Left cardiac atrium (tissue), 4 donors: ENCODE measurements at places on chromosomes 11 and 22.
A peak's percentile ranks its signal among the peaks of the same experiment; 100 is the strongest.

DNA sequence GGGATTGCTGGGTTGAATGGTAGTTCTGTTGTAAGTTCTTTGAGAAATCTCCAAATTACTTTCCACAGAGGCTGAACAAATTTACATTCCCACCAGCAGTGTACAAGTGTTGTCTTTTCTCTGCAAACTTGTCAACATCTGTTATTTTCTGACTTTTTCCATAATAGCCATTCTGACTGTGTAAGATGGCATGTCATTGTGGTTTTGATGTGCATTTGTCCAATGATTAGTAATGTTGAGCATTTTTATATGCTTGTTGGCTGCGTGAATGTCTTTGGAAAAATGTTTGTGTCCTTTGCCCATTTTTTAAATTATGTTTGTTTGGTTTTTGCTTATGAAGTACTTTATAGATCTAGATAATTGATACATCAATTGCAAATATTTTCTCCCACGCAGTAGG is 1025.0 kb downstream of the JRKL start:
- no peak for DNase-seq

GRCh38 chr11:36086366-36086765 is 142.5 kb downstream of the LDLRAD3 start:
- DNase-seq = no peak

DNA sequence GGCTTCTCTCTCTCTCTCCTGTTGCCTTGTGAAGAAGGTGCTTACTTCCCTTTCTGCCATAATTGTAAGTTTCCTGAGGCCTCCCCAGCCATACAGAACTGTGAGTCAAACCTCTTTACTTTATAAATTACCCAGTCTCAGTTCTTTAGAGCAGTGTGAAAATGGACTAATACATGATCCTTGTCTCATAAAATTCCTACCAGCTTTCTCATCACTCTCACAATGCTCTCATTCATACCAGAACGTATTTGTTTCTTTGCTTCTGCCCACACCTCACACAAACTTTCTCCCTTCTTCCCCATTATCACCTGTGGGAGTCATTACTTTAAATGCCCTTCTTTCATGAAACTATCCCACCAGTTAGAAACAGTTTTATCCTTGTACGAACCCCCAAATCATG is 62.7 kb upstream of the ARHGAP42 start:
- no peak for DNase-seq

- DNase-seq = no peak
These were observed 747 bp downstream of the TPCN2 start for GRCh38 chr11:69049490-69049867.

DNA sequence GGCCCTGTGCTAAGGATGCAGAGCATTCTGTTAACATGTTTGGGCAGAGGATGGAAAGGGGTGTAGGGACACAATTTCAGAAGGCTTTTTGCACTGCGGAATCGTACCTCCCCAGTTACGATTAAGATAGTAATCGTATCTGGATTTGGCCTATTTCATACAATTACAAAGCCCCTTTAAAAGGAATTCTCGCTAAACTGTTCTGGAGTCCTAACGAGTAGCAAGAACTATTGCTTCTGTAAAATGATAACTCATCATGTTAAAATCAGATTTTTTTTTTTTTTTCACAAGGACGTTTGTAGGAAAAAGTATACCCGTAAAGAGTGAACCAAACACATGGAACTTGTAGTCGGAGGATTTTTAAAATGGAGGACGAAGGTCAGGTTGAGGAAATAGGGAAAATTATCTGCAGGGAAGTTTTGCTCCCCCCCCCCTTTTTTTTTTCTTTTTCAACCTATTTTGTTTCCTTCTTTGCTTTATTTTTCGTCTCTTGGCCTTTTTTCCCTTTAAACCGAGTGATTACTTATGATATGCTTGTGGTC is 934 bp downstream of the HSD17B12 start:
- no peak for DNase-seq

DNA sequence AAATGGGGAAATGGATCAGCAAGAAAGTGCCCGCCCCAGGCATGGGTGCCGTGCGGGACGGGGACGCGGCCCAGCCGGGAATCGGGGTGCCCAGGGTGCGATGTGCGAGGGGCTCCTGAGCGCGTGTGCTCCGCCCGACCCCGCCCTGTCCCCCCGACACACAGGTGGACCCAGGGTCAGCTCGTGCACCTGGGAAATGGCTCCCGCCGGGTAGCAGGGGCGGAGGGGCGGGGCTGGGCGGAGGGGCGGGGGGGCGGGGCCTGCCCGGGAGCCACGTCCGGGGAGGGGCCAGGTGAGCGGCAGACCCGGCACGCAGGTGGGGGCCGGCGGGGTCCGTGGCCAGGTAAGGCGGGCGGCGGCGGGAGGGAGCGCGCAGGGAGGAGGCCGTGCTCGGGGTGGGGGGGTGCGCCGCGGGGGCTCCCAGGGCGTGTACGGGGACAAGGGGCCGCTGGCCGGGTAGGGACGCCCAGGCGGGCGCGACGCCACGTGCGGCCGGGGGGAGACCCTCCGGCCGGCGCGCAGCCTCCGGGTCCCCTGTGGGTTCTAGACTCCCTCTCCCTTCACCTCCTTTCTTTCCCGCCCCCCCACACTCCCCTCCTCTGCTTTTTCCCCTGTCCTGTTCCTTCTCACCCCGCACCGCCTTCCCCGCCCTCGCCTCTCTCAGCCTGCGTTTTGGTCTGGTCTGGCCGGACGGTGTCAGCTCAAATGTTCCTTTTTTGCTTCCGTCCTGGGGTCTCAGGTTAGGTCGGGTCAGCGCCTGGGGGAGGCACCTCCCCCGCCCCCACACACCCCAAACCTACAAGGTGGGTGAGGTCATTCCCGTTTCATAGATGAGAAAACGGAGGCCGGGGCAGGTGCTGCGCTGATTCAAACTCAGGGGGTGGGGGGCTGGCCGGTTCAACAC is at the start of gene ARHGAP8:
Gene ARHGAP8 (plus strand): TSS at position 291 of the 904 bp plus-strand sequence. CDS start 33,953 bp downstream, outside the sequence.
- no peak for DNase-seq

DNA sequence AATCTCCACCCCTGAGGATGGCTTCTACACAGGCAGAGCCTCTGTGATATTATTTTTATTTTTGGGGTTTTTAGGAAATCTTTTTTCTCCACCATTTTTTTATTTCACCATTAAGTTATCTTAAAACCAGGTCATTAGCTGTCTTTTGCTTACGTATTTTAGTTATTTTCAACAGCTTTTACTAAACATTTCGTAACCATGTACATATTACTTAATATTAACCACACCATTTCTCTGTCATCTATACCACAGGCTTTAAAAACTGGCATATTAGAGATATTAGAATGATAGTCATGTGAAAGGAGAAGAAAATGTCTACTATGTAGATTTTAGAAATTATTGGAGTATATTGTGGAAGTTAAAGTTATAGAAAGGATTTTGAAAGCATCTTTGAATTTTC is 37.4 kb downstream of the YAP1 start:
- DNase-seq = no peak

DNA sequence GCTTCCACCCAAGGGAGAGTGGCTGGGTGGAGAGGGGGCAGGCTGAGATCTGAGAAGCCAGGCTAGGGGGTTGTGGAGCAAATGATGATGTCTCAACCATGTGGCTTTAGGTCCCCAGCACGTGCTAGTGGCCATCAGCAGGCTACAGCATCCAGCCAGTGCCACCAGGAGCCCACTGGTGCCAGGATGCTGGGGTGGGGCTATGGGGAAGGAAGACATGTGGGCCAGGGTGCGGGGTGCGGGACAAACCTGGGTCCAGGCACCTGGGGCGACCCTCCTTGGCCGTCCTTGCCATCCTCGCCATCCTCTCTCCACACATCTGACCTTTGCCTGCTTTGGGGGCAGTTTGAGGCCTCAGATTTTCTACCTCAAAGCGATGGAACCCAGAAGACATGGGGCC is 104.3 kb downstream of the KCNQ1 start:
- peak; percentile 1 for DNase-seq

GRCh38 chr11:41519696-41520095 is 60.2 kb upstream of the LRRC4C start:
- DNase-seq = no peak

- DNase-seq = no peak
These were observed 41.2 kb downstream of the NTM start for GRCh38 chr11:131411636-131412035.

GRCh38 chr11:61328351-61328750 is 4.6 kb downstream of the DDB1 start:
- DNase-seq = no peak

DNA sequence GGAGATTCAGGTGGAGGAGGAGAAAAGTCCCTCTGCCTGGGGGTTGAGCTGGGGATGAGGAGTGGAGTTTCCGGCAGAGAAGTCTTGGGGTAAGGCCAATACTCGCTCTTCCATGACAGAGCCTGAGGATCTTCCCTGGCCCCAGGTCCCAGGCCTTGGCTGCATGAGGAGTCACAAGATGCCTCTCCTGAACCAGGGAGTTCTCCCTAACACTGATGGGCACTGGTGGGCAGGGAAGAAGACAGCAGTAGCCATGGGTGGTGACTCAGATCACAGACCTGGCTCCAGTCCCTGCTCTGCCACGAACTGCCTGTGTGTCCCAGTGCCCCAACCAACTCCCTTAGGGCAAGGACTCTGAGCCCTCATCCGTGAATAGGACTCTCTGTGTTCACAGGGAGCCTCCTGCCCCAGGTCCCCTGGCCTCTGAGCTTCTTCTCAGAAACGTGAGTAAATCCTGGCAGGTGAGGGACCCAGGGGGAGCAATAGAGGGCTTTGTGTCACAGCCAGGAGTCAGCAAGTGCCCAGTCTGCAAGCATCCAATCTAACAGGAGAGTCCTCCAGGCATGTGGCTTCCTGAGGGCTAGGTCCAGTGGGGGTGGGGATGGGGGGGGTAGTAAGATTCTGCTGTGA is 45.5 kb upstream of the FTH1 start:
- no peak for DNase-seq

- DNase-seq = no peak
These were observed 76.2 kb downstream of the KCNC1 start for GRCh38 chr11:17810746-17811145.

DNA sequence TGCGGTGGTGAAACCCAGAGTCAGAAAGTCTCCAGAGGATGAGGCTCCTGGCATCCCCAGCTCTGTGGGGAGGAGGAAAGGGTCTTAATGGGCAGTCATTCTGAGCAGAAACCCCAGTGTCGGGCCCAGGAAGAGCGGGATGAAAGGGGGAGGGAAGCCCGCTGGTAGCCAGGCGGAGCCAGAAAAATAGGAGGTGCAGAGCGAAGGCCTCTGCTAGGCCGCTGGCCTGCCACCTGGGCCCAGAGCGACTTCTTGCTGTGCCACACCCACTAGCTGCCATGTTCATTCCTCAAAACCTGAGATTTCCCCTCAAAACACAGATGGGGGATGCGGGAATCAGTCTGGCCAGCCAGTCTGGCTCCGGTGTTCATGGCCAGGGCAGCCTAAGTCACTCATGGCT is 650 bp upstream of the POU2AF3 start:
- no peak for DNase-seq

- peak; percentile 65 for DNase-seq
These were observed 12.6 kb upstream of the NECTIN1 start for GRCh38 chr11:119741369-119742262.

- DNase-seq = no peak
These were observed 5.7 kb upstream of the PVALB start for GRCh38 chr22:36822581-36822980.

GRCh38 chr11:13771151-13771550 is 102.7 kb downstream of the FAR1 start:
- DNase-seq = no peak

DNA sequence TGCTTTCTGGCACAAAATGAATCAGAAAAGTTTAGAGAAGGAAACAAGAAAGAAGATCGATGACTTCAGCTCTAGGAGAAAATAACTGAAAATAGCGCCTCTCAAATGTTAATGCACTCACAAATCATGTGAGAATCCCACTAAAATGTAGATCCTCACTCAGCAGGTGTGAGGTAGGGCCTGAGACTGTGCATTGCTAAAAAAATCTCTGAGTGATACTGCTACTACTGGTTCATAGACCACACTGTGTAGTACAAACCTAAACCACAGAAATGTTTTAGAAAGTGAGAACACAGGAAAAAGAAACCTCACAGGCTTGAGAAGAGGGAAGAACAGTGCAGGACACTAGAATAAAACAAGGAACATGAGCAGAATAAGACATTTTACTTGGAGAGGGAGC is 2.0 kb downstream of the OR8D4 start:
- no peak for DNase-seq

DNA sequence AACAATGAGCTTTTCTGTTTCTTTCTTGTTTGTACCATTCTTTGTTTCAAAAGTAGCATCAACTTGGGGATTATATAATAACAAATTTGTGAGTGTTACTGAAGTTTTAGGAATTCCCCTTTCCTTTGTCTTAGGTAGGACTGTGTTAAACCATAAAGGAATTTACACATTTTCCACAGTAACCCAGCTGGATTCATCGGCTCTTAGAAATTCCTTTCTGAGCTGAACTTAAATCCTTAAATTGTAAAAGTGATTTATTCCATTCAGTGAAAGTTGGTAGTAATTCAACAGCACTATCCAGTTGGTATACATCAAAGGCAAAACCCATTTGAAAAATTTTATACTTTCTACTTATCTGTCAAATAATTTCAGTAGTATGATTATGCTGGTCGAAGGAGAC is 11.8 kb downstream of the EMSY start:
- DNase-seq = no peak

DNA sequence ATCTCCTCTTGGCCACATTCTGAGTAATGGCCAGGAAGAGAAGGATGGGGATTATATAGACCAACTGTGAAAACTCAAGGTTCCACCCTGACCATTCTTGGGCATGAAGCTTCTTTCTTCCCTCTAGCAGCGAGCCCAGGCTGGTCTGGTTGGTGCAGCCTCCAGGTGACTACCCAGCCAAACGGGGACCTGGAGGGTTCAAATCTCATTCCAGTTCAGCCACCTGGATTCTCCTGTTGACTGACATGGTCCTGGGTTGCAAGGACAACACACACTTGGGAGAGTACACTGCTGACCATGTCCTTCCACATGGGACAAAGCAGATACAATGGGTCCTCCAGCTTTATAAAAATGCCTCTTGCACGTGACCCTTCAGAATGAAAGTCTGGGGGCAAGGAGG is 67.0 kb downstream of the SHANK2 start:
- DNase-seq = no peak

GRCh38 chr11:109424901-109425300 is 2.9 kb downstream of the C11orf87 start:
- no peak for DNase-seq

GRCh38 chr22:44455151-44455962 is 42.7 kb downstream of the RTL6 start:
- no peak for DNase-seq

- DNase-seq = no peak
These were observed 56.7 kb downstream of the APIP start for GRCh38 chr11:34859496-34859895.

- DNase-seq = no peak
These were observed 61.0 kb upstream of the CDON start for GRCh38 chr11:126123686-126124085.

- DNase-seq = no peak
These were observed 196.7 kb downstream of the DSCAML1 start for GRCh38 chr11:117600234-117600783.
